ENCODE measurements at places on chromosomes 4 and X.

- no peak for DNase-seq
Observed at GRCh38 chr4:6338175-6338950, 68.7 kb downstream of the WFS1 start.

GRCh38 chrX:37472836-37473235, 98.6 kb upstream of the LANCL3 start:
- no peak for DNase-seq

DNA sequence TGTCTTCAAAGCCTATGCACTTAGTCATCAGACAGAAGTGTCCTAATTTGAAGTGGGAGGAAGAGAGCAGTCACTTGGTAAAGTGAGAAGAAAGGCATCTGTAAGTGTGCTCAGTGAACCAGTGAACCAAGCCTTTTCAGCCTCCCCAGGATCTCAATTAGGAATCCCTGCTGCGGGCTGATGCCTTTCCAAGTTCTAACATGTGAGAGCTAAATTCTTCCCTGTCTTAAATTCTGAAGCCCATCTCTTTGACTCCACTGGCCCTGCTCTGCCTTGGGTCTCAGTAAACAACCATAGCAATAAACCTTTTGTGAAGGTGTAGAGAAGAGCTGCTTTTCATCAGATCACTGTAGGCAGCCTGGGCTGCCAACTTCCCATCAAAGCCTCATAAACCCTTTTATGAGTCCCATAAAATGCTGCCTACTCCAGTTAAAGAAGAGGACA, 701.2 kb upstream of the LCORL start:
- DNase-seq: no peak

- no peak for DNase-seq
Observed at GRCh38 chr4:71266090-71266794, 72.6 kb upstream of the SLC4A4 start.

- peak; percentile 99 for DNase-seq
Observed at GRCh38 chrX:1391707-1392375, at the start of gene SLC25A6. TSS of gene SLC25A6 (minus strand) at chrX:1392113. CDS start at chrX:1392009, 104 bp downstream.

DNA sequence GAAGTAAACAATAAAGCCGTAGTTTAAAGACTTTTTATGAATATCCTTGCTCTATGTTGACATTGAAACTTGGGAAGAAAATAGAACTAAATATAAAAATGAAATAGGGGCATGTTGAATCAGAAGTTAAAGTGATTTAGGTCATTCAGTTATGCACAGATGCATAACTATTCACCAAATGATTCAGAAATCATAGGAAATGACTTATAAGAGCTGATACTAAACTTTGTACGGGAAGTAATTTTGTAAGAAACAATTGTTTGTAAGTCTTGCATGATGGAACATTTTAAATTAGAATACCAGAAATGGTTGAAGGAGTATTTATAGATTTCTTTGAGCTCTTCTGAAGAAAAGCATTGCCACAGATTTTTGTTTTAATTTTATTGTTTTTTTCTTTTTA, 246.5 kb downstream of the CPE start:
- no peak for DNase-seq

GRCh38 chr4:140790765-140791164, 34.6 kb upstream of the TBC1D9 start:
- DNase-seq: no peak

DNA sequence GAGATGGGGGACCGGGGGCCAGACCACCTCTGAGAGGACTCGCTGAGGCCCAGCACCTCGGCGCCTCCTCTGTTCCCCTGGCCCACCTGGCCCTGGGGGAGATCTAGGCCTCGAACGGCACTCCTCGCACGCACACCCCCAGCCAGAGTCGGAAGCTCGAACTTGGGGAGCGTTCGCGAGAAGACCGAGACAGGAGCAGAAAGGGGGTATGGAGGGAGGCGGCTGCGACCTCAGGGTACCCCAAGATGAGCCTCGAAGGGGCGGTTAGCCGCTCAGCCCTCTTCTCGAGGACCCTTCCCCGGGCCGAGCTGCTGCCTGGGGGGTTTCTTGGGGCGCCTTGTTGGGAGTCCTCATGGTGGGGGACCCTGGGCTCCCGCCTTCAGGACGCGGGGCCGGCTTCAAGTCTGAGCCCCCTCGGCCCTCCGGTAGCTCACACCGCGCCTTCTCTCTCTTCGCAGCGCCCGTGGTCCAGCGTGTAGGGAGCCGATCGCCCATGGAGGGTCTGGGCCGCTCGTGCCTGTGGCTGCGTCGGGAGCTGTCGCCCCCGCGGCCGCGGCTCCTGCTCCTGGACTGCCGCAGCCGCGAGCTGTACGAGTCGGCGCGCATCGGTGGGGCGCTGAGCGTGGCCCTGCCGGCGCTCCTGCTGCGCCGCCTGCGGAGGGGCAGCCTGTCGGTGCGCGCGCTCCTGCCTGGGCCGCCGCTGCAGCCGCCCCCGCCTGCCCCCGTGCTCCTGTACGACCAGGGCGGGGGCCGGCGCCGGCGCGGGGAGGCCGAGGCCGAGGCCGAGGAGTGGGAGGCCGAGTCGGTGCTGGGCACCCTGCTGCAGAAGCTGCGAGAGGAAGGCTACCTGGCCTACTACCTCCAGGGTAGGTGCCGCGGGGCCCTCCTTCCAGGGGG, 706 bp downstream of the DUSP9 start:
- DNase-seq: no peak

GRCh38 chr4:15116509-15117079, 114.3 kb downstream of the CPEB2 start:
- no peak for DNase-seq

- DNase-seq: no peak
Observed at GRCh38 chr4:122766950-122767349, 34.4 kb downstream of the BBS12 start.

DNA sequence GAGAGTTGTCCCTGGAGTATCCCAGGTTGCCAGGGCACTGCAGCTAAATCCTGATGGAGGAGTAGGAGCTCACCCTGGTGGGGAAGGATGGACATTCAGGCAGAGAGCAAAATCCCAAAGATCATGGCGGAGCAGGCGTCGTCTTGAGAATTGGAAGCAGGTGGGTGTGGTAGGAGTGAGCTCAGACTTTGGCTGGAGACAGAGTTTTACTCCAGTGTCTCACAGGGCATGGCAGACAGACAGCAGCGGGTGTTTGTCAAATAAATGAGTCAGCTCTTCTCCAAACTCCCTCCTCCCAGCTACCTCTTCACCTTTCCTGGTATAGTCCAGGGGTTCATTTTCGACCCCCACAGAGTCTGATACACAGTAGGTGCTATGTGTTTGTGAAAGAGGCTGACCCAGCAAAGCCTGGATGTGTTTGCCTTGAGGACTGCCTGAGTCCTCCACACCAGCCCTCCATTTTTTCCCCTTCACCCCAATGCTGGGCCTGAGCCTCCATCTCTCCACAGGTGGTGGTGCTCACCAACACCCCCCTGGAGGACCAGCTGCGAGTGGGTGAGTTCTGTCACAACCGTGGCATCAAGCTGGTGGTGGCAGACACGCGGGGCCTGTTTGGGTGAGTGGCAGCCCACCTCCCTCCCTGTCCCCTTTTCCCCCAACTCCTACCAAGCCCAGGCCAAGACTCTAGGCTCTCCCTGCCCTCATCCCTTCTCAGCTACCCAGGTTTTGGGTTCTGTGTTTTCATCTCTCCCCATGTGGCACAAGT, 6.9 kb downstream of the UBA1 start:
- no peak for DNase-seq

GRCh38 chrX:7925867-7926472, 1.2 kb downstream of the PNPLA4 start:
- peak; percentile 29 for DNase-seq

DNA sequence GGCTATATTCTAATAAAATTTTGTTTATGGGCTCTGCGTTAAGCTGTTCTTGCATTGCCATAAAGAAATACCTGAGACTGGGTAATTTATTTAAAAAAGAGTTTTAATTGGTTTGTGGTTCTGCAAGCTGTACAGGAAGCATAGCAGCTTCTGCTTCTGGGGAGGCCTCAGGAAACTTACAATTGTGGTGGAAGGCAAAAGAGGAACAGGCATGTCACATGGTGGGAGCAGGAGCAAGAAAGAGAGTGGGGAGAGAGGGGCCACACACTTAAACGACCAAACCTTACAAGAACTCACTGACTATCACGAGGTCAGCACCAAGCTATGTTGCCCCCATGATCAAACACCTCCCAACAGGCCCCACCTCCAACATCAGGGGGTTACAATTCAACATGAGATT, 74.0 kb downstream of the FHDC1 start:
- no peak for DNase-seq

DNA sequence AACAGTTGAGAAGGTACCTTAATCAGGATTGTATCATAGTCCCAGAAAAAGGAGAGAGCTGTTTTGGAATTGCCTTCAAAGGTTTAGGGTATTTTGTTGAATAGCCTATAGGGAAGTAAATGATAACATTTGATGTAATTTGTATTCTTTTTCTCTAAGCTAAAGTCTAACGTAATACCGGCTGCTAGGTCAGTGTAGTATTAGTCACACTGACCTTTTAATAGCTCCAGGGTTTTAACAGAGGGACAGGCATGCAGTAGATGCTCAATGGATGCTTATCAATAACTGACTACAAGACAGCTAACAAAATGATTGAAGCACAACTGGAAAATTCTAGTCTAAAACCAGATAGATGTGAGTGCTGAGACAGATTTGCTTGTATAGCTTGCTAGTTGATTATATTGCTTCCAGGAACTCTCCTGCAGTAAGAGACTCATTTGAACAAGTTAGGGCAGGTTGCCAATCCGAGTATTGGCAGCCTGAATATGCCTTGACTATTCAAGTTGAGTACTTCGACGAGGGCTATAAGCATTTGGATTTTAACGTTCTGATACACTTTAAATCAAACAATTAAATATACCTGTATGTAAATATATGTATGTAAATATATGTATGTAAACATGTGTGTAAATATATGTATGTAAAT, 16.5 kb upstream of the PNPLA4 start:
- no peak for DNase-seq

DNA sequence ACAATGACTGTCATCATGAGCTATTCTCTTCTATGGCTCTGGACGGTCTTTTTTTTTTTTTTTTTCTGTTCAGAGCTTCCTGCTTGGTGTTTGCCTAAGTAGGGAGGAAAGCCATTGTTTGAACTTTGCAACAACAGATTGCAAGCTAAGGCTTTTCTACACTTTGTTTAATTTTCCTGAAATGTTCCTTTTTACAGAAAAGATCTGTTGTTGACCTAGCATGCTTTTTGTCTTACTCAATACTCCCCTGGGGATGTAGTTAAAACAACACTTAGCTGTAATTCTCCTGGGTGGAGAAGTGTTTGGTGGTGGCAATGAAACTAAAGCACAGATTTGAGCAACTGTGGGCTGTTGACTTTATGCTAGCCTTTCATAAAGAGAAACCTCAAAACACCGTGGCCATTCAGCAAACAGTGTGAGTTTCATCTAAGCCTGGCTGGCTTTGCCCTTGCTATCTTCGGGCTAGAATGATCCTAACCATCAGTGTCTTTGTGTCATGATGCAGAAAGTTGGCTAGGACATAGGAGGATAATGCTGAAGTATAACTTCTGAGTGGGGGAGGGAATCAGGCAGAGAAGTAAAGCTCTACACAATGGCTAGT, 110.5 kb downstream of the ANXA3 start:
- DNase-seq: no peak

- DNase-seq: no peak
Observed at GRCh38 chrX:110421500-110422455, 63.1 kb downstream of the RTL9 start.

GRCh38 chr4:149050840-149051239, 608.6 kb upstream of the NR3C2 start:
- DNase-seq: no peak

GRCh38 chr4:163568843-163569242, 74.4 kb downstream of the TMA16 start:
- no peak for DNase-seq

DNA sequence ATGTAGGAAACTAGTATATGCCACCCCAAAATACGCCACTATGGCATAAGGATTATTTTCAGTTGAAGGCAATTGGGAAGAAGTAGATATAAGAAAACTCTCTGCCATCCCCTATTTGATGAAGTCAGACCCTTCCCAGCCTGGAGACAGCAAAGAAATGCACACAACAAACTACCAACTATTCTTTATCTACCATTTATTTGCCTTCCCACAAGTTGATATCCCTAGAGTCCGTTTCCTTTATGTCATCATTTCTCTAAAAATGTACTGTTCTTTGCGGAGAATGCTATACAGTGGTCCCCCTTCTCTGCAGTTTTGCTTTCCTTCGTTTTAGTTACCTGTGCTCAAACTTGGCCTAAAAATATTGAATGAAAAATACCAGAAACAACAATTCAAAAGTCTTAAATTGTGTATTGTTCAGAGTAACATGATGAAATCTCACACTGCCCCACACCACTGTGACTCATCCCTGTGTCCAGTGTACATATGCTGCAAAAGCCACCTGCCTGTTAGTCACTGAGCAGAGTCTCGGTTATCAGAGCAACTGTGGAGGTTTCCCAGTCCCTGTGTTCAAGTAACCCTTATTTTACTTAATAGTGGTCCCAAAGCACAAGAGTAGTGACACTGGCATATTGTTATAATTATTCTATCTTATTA, 152.3 kb downstream of the WDFY3 start:
- no peak for DNase-seq

GRCh38 chr4:52036886-52037530, 1.1 kb downstream of the SGCB start:
- DNase-seq: no peak

GRCh38 chr4:153148791-153149190, 55.5 kb upstream of the TRIM2 start:
- DNase-seq: no peak

DNA sequence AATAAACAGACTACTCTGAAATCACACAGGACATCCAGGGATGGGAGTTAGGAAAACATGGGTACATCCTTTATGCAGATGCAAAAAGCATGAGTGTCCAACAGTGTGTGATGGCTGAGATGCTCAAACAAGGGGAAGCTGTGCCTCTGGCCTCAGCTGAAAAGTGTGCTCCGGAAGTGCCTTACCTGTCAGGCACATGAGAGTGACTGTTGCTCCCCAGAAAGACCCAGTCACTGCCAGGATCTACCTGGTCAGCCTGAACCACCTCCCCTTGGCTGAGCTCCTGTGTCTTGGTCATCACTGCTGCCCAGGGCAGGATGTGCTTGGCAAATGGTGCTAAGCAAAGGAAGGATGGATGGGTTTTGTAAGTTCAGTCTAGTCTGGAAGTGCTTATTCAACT, 4.0 kb downstream of the PPP2R2C start:
- no peak for DNase-seq
